Effector CD8-positive, alpha-beta T cell (primary cell): ENCODE measurements at places on chromosomes 13 and 19.

DNA sequence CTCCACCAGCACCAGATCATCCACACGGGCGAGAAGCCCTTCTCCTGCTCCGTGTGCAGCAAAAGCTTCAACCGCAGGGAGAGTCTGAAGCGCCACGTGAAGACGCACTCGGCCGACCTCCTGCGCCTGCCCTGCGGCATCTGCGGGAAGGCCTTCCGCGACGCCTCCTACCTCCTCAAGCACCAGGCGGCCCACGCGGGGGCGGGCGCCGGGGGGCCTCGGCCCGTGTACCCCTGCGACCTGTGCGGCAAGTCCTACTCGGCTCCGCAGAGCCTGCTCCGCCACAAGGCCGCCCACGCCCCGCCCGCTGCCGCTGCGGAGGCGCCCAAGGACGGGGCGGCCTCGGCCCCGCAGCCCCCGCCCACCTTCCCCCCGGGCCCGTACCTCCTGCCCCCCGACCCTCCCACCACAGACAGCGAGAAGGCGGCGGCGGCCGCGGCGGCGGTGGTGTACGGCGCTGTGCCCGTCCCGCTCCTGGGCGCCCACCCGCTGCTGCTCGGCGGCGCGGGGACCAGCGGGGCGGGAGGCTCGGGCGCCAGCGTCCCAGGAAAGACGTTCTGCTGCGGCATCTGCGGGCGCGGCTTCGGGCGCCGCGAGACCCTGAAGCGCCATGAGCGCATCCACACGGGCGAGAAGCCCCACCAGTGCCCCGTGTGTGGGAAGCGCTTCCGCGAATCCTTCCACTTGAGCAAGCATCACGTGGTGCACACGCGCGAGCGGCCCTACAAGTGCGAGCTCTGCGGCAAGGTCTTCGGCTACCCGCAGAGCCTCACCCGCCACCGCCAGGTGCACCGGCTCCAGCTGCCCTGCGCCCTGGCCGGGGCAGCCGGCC, 9.4 kb downstream of the ZNF784 start:
- DNase-seq = no peak

- no peak for DNase-seq
These were observed 68.1 kb downstream of the UFM1 start for GRCh38 chr13:38417727-38418126.

DNA sequence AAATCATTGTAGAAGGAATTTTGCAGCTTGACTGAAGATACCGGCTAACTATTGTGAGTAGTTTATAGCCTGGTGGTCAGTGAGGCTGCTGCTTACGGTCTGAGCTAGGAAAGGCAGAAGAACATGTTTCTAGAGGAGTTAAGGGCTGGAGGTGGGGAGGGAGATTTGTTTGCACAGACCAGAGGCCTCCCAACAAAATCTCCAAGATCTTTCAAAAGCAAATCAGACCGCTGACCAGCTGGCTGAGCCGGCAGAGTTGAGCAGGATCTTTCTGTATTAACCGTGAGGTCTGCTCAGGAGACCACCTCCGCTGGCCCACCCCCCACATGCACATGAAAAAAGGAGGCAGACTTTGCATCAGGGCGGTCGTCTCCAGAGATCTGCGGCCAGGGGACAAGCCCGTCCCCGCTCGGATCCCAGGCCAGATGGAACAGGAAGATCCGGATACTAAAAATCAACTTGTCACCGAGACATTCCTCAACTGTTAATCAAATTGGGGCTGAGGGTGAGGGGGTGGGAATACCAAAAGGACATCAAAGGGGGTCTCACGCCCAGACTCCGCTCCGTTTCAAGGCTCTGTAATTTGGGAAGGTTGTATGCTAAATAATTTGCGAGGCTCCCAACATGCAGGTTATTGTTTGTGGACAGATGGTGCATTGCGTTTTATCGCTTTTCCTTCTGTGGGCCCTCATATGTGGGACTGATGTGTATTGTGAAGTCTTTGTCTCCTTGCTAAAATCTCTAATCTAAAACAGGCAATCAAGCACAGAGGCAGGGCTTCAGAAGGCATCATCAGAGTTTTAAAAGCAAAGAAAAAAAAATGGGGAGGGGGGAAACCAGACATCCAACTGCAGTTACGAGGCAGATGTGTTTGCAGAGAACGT, 319.0 kb downstream of the ZNF536 start:
- no peak for DNase-seq

- no peak for DNase-seq
These were observed 154.3 kb downstream of the SIPA1L3 start for GRCh38 chr19:38061294-38061693.

GRCh38 chr13:37486171-37486681, 112.3 kb downstream of the POSTN start:
- DNase-seq = no peak

DNA sequence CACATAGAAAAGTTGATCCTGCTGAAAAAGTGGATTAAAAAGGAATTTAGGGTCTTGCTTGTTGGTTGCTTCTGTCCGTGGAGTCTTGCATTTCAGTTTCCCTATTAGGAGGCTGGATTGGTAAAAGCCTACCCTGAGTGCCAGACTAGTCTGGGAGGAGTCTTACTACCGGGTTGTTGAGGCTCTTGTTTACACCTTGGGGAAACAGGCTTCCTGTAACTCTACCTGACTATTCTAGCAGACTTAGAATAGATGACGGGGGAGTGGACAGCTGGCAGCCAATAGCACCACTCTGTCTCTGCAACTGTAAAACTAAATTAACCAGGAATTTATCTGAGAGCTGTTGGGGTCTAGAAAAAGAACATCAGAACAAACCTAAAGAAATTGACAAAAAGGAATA, 11.3 kb upstream of the MPHOSPH8 start:
- DNase-seq = no peak

GRCh38 chr13:113401452-113402415, 37.8 kb upstream of the GRTP1 start:
- no peak for DNase-seq

GRCh38 chr13:66430269-66430668, 799.9 kb downstream of the PCDH9 start:
- no peak for DNase-seq

GRCh38 chr19:14369399-14370168, 11.7 kb upstream of the ADGRE5 start:
- DNase-seq = peak; percentile 78

DNA sequence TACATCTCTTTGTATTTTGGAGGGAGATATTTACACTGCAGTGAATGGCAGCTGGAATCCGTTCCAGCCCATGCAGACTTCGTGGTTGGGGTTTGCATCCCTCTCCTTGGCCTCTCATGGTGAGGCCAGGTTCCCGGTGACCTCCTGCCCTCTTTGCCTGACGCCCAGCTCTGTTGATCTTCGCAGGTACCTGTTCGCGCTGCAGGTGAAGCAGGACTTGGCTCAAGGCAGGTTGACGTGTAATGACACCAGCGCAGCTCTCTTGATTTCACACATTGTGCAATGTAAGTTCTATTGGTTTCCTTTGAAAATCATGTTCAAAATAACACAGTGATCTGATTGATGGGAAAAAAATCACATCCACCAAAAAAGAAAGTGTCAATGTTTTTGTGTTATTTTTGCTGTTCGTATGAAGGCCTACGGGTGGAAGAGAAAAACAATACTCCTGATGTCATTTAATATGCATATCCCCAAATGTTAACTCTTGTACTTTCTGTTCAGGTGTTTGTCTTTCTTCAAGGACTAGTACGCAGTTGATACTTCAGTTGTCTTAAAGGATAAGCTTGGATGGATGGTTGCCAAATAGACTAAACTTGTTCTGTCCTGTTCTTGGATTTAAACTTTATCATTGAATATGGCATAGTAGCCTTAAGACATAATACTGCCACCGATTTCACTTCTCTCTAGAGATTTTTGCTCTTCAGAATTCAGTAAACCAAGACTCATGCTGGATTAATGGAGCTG, 199.1 kb downstream of the STK24 start:
- no peak for DNase-seq

GRCh38 chr19:3515891-3516422, 9.8 kb downstream of the FZR1 start:
- no peak for DNase-seq

DNA sequence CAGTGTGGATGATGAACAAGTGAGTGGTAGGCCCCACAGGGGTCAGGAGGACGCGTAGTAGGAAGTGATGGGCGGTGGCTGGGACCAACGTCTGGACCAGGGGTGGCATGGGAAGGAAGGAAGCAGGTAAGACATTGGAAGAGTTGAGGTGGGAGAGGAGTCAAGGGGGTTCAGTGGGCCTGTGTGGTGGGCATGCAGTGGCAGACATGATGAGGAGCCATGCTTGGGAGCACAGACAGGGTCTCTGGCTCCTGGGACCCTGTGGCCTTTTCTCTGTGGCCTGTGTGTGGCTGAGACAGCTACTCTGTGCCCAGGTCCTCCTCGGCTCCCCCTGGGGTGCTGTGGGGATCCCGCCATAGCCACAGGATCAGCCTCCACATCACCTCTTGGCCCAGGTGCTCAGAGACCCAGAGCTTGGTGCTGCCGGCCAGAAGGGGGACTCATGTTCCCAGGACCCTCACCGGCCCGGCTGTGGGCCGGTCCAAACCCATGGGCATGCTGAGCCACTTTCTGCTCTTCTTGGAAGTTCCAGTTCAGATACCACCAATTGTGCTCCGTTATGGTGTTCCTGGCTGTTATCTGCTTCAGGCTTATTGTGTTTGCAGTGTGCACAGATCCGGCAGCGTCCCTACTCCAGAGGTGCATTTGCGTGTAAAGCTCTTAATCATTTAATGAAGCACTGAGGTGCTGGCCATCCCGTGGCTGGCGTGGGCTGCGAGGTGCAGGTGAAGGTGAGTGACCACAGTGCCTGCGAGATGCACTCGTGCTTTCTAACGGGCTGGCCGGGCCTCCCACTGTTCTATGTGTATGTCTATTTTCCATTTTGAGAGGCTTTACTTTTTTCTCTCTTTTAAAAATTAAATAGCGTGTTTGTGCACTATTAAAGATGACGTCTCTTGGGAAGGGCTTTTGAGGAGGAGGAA, 147.9 kb downstream of the TEX29 start:
- DNase-seq = no peak

GRCh38 chr19:5814852-5815246, 10.0 kb downstream of the NRTN start:
- DNase-seq = no peak

DNA sequence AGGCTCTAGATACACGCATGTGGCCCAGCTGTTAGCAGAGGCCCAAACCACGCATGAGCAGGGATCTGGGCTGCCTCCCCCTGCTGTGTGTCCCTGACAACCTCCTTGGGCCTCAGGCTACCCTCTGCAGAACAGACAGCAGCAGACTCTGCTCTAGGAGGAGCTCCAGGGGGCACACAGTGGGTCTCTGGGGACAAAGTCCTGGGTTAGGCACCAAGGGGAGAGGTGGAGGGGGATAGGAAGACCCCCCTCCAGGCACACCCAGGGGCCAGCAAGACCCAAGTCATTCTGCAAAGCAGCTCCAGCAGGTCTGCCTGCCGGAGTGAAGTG, 8.0 kb downstream of the TINCR start:
- DNase-seq = no peak

DNA sequence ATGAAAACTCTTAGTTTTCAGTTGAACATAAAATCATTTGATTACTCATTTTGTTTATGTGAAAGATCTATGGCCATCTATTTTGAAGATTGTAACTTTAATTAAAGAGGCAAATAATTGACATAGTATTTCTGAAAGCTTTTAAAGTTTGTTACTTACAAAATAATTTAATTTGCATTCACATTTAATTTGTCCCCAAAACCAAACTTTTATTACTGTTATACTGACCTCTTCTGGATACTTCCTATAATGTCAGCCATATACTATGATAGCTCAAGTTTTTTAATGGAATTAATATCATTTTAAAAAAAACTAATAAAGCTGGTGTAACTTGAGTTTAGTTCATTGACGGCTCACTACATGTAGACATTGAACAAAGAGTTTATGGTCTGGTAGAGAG, 4.9 kb upstream of the SGCG start:
- DNase-seq = no peak

GRCh38 chr19:29515706-29516357, 10.0 kb upstream of the VSTM2B start:
- no peak for DNase-seq

DNA sequence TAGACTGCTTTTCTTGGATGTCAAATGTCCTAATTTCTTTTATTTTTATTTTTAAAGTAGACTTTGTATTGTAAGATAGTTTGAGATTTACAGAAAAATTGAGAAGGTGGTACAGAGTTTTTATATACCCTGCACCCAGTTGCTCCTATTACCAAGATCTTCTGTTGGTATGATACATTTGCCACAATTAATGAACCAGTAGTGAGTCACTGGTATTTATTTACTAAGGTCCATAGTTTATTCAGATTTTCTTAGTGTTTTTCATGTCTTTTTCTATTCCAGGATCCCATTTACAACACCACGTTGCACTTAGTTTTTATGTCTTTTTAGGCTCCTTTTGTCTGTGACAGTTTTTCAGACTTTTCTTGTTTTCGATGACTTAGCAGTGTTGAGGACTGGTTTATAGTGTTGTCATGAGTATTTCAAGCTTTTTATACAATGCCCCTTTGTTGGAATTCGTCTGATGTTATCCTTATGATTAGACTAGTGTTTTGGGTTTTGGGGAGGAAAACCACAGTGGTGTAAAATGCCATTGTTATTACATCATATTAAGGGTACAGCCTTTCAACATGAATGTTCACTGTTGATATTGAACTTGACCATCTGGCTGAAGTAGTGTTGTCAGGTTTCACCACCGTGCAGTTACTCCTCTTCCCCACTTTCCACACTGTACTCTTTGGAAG, 35.9 kb downstream of the COG3 start:
- no peak for DNase-seq

DNA sequence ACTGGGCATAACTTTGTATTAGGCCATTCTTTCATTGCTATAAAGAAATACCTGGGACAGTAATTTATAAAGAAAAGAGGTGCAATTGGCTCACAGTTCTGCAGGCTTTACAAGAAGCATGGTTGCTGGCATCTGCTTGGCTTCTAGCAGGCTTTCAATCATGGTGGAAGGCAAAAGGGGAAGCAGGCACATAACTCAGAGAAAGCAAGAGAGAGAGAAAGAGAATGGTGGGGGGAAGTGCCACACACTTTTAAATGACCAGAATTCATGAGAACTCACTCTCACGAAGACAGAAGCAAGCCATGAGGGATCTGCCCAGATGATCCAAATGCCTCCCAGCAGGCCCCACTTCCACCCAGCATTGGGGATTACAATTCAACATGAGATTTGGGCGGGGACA, 179.7 kb downstream of the SPRY2 start:
- no peak for DNase-seq

- DNase-seq = no peak
These were observed 222.5 kb downstream of the OXGR1 start for GRCh38 chr13:96771486-96772367.

- no peak for DNase-seq
These were observed 11.7 kb upstream of the PTPRS start for GRCh38 chr19:5352229-5352763.

- no peak for DNase-seq
These were observed 237.7 kb upstream of the DACH1 start for GRCh38 chr13:72104656-72105180.
